Psoas muscle (tissue), 8 donors: ENCODE measurements at places on chromosomes 7 and 10. TPM values are rescaled to one million over a fixed set of nuclear protein-coding genes. Genes with fewer than 3 reads are reported as not detected.

DNA sequence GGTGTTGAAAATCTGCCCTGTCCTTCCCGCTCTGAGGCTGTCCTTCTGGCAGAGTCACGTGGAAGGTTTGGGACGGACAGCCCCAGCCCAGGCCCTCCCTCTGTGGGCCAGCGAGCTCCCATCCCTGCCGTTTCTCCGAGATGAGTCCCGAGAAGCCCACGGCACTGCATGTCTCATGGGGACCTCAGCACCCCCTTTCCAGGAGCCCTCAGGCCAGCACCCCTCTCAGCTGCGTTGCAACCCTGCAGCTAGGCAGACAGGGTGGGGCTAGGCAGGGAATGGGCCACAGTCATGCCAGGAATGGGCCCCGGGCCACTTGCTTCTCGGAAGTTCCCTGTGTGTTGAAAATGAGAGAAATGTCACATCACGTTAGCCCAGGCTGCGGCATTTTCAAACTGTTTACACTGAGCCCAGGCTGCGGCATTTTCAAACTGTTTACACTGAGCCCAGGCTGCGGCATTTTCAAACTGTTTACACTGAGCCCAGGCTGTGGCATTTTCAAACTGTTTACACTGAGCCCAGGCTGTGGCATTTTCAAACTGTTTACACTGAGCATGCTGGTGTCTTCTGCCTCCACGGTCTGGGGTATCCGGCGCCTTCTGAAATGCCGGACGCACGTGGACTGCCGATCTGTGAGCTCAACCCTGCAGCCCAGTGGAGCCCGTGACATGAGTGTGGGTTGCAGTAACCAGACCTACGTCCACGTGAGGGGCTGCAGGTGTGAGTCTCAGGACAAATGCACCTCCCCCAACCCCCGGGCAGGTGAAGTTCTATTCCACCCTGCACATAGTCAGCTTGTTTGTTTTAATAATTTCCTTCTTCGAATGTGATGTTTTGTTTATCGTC, 42.6 kb downstream of the FAM20C start:
- H3K27ac ChIP-seq: peak overlapping the region; percentile 92
- no peaks in the 10 kb centered on the region for H3K36me3 ChIP-seq
- H3K4me3 ChIP-seq: peak overlapping the region; percentile 51
- H3K4me1 ChIP-seq: peaks cover 60% of the 10 kb centered on the region
- peak; percentile 82 for DNase-seq

- DNase-seq: no peak
- H3K4me1 ChIP-seq: no peaks in the 10 kb centered on the region
- H3K27me3 ChIP-seq: no peaks in the 10 kb centered on the region
- H3K27ac ChIP-seq: no peak overlapping the region
- no peaks in the 10 kb centered on the region for H3K36me3 ChIP-seq
- H3K4me3 ChIP-seq: no peak overlapping the region
Observed at GRCh38 chr10:88190123-88190522, 326.7 kb downstream of the PTEN start.

GRCh38 chr7:30755384-30756154, 3.6 kb downstream of the INMT start:
- peaks cover 36% of the 10 kb centered on the region for H3K4me1 ChIP-seq
- H3K27ac ChIP-seq: peak overlapping the region; percentile 30
- H3K4me3 ChIP-seq: peak overlapping the region; percentile 4
- no peaks in the 10 kb centered on the region for H3K27me3 ChIP-seq

Gene SPDYE11
- not detected for total RNA-seq

- no peak for DNase-seq
- H3K36me3 ChIP-seq: no peaks in the 10 kb centered on the region
- H3K27ac ChIP-seq: no peak overlapping the region
- H3K4me3 ChIP-seq: no peak overlapping the region
- H3K4me1 ChIP-seq: peaks cover 39% of the 10 kb centered on the region
- H3K27me3 ChIP-seq: no peaks in the 10 kb centered on the region
Observed at GRCh38 chr10:71239131-71239915, 27.0 kb downstream of the UNC5B start.

Gene MRPS16
- 129 TPM for total RNA-seq
